ENCODE measurements at places on chromosomes 11 and 22. TPM values are rescaled to one million over a fixed set of nuclear protein-coding genes. Genes with fewer than 3 reads are reported as not detected.

- no peak overlapping the region for H3K27ac ChIP-seq
- DNase-seq = peak; percentile 72
- H3K4me1 ChIP-seq = peaks cover 15% of the 10 kb centered on the region
- no peaks in the 10 kb centered on the region for H3K27me3 ChIP-seq
Observed at GRCh38 chr22:24146791-24147353, 34.4 kb upstream of the SUSD2 start.

DNA sequence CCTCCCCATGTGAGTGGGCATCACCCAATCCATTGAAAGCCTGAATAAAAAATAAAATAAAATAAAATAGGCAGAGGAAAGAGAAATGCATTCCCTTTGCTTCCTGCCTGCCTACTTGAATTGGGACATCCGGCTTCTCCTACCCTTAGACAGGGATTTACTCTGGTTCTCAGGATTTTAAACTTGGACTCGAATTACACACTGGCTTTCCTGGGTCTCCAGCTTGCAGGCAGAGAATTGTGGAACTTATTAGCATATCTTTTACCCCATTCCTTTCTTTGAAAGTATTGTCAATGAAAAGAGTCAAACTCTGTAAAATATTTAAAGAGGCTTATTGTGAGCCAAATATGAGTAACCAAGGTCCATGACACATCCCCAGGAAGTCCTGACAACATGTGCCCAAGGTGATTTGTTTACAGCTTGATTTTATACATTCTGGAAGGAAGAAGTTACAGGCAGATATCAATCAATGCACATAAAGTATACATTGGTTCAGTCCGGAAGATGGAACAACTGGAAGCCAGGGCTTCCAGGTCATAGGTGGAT, 78.4 kb upstream of the CCDC90B start:
- no peaks in the 10 kb centered on the region for H3K4me1 ChIP-seq
- DNase-seq = no peak
- H3K27me3 ChIP-seq = no peaks in the 10 kb centered on the region
- no peaks in the 10 kb centered on the region for H3K36me3 ChIP-seq
- H3K27ac ChIP-seq = no peak overlapping the region

GRCh38 chr11:1782831-1783724, 19.4 kb upstream of the CTSD start:
- no peaks in the 10 kb centered on the region for H3K4me1 ChIP-seq
- no peak overlapping the region for H3K27ac ChIP-seq
- no peaks in the 10 kb centered on the region for H3K27me3 ChIP-seq

Gene STK33
- total RNA-seq = 3.4 TPM

Gene LRRC56
- total RNA-seq = 0.90 TPM
